ENCODE measurements at places on chromosomes 11 and 22.

GRCh38 chr11:34267013-34267412 is 90.8 kb downstream of the ABTB2 start:
- no peak overlapping the region for H3K4me3 ChIP-seq
- no peak for DNase-seq
- H3K4me1 ChIP-seq: peaks cover 53% of the 10 kb centered on the region

- DNase-seq: no peak
- peaks cover 6% of the 10 kb centered on the region for H3K4me1 ChIP-seq
- H3K36me3 ChIP-seq: no peaks in the 10 kb centered on the region
- H3K4me3 ChIP-seq: no peak overlapping the region
Observed at GRCh38 chr22:49620003-49620556, 207.6 kb downstream of the BRD1 start.

DNA sequence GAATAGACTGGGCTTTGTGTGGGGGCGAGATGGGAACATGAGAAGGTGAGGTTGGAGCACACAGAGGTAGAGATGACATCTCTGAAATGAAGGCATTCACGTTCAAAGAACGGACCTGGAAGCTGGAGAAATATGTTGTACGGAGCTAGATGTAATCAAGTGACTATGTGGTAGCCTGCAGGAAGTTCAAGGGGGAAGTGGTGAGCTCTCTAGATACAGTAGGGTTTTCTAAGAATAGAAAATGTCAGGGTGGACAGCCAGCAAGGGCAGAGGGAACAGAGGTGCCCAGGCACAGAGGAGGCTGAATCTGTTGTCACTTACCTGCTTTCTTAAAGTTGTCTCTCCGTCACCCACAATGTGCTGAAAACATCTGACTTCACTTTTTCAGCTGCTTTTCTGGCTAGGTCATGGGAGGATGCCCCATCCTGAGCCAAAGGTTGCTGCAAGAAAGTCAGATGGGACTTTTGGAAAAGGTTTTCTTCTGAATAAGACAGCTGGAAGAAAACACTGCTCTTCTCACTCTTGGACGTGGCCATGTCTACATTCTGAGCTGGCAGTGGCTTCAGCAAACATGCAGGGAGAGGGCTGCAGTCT is 171.5 kb upstream of the B3GAT1 start:
- H3K36me3 ChIP-seq: no peaks in the 10 kb centered on the region
- no peak overlapping the region for H3K27ac ChIP-seq
- H3K4me1 ChIP-seq: peaks cover 47% of the 10 kb centered on the region
- H3K4me3 ChIP-seq: no peak overlapping the region
- DNase-seq: no peak
- no peaks in the 10 kb centered on the region for H3K27me3 ChIP-seq

GRCh38 chr22:28268850-28269249 is 349.8 kb upstream of the PITPNB start:
- H3K27me3 ChIP-seq: no peaks in the 10 kb centered on the region
- DNase-seq: no peak
- peaks cover 3% of the 10 kb centered on the region for H3K4me1 ChIP-seq

GRCh38 chr11:250740-251299 is 14.0 kb downstream of the PSMD13 start:
- no peaks in the 10 kb centered on the region for H3K4me1 ChIP-seq
- no peak overlapping the region for H3K4me3 ChIP-seq
- no peak for DNase-seq

GRCh38 chr11:118597556-118597955 is 9.9 kb upstream of the PHLDB1 start:
- DNase-seq: no peak
- H3K4me3 ChIP-seq: no peak overlapping the region
- no peaks in the 10 kb centered on the region for H3K27me3 ChIP-seq
- peaks cover 6% of the 10 kb centered on the region for H3K4me1 ChIP-seq

DNA sequence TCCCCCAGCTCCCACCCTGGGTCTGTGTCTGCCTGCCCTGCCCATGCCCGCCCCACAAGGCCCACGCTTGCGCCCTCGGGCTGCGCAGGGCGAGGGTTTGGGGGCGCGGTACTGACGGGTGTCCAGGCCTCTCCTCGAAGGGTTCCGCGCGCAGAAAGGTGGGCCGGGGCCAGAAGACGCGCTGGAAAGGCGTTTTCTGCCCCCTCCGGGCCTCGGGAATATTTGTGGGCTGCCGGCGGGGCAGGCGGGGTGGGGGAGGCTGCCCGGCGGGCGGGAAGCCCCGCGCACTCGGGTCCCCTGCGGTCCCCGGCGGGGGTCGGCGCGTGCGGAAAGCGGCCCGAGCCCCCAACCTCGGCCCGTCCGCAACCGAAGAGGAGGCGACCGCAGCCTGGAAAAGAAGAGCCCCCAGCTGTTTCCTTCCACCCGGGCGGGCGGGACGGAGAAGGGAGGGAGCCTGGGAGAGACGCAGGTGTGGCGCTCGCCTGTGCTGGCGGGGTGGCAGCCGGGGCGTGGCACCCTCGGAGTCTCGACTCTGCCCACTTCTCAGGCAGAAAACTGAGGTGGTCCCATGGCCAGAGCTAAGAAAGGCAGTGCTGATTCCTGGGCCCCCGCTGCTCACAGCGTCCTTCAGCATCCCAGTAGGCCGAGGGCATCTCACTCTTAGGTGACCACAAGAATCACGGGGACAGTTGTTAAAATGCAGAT is 59.0 kb downstream of the THAP12 start:
- peak overlapping the region; percentile 30 for H3K4me3 ChIP-seq
- peaks cover 29% of the 10 kb centered on the region for H3K27me3 ChIP-seq
- H3K27ac ChIP-seq: no peak overlapping the region

GRCh38 chr11:911031-911889 is 650 bp upstream of the CHID1 start:
- DNase-seq: peak; percentile 43
- no peaks in the 10 kb centered on the region for H3K27me3 ChIP-seq
- peak overlapping the region; percentile 64 for H3K4me3 ChIP-seq
- peaks cover 25% of the 10 kb centered on the region for H3K4me1 ChIP-seq
- peak overlapping the region; percentile 8 for H3K27ac ChIP-seq
- peaks cover 30% of the 10 kb centered on the region for H3K36me3 ChIP-seq

- H3K4me1 ChIP-seq: no peaks in the 10 kb centered on the region
Observed at GRCh38 chr11:11265994-11266606, 87.0 kb downstream of the CSNK2A3 start.

DNA sequence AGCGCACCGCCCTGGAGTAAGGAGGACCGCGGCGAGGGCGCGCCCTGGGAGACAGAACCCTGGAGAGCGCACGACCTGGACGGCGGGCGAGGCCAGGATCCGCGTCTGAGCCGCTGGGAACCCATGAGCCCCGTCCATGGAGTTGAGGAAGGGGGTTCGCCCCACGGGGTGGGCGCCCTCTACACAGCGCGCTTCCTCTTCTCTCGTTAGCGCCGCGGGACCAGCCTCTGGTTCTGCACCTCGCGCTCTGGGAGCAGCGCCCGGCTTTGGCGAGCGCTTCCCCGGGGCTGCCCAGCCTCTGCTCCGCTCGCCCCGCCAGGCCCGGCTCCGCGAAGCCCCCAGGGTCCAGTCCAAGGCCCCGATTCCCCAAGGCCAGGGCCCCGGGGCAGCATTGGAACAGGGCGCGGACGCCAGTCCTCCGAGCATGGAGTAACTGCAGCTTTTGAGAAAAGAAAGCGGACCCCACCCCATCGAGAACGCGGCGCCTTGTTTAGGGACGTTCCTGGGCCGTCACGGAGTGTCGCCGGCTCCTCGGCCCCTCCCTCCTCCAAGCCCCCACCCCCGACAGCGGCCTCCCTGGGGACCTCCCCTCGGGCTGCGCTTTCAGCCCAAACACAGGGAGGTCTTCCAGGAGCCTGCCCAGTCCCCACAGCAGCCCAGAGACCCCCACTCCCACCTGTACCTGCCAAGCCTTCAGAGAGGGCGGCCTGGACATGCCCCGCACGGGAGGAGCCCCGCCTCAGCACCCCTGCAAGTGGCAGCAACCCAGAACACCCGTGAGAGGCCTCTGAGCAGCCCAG is 56.2 kb downstream of the BRD1 start:
- peaks cover 21% of the 10 kb centered on the region for H3K4me1 ChIP-seq
- no peak overlapping the region for H3K4me3 ChIP-seq
